ENCODE measurements at places on chromosomes 12 and 14.

DNA sequence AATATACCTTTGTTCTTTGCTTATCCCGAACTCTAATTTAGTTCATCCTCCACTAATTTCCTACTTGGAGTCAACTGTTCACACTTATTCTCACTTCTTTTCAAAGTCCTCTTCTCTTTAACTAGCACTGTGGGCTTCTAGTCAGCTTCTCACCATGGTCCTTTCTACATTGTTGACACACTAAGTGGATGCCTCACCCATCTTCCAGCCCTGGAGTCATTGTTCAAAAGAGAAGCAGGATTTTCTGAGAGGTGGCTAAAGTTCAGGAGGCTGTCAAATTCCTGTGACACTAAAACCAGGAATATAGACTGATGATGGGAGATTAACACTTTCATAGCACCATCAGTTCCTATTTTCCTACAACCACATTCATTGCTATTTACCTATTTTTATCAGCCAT lies 99.3 kb downstream of the PHLDA1 start:
- DNase-seq: no peak

GRCh38 chr12:120835304-120835612 lies 68.9 kb downstream of the SPPL3 start:
- no peak for DNase-seq

DNA sequence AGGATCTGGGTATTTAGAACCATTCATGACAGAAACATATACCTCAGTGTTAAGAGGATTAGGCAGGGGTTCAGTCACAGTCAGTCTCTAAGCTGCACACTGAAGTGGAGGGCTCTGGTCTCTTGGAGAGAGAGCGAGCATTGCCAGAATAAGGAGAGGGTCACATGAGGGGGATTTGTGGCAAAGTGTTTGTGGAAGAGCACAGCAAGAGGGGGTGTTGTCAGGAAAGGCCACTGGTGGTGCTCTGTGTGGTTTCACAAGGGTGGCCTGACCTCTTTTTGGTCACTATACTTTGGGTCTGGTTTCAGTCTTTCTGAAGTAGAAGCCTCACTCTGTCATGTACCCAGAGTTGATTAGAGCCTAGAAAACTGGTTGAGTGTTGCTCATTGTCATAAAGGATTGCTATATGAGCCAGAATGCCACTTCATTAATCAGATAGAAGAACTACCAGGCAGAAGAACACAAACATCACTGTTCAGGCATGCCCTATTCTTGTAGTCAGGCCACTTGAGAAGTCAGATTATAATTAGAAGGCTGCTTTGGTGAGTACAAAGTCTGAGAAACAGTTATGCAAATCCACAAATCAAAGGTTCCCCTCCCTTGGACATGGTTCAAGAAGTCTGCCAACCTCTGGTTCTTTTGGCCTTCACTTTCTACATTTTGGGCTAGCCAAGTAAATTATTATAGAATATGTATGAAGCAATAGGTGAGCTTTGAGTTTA lies 8.4 kb downstream of the TMEM19 start:
- DNase-seq: no peak

DNA sequence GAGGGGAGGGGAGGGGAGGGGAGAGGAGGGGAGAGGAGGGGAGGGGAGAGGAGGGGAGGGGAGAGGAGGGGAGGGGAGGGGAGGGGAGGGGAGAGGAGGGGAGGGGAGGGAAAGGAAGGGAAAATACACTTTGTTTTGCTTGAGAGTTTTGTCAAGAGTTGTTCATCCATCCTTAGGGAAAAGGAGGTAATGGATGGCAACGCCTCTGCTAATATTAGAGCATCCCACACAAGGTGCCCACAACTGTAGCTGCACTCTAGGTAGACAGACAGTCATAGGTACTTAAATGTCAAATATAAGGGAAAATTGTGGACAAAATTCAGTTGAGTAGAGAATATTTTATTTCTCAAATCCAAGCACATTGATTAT lies 2.5 kb upstream of the SSH1 start:
- no peak for DNase-seq

GRCh38 chr12:132622437-132623071 lies 4.0 kb downstream of the P2RX2 start:
- DNase-seq: peak; percentile 31

- no peak for DNase-seq
Measured at GRCh38 chr14:61277232-61277631, 3.9 kb downstream of the TMEM30B start.

GRCh38 chr14:68935761-68936214 lies 43.3 kb downstream of the ACTN1 start:
- DNase-seq: no peak

GRCh38 chr14:33404964-33405574 lies 466.4 kb downstream of the NPAS3 start:
- DNase-seq: no peak

GRCh38 chr12:108356835-108357806 lies 18.0 kb upstream of the CMKLR1 start:
- no peak for DNase-seq

DNA sequence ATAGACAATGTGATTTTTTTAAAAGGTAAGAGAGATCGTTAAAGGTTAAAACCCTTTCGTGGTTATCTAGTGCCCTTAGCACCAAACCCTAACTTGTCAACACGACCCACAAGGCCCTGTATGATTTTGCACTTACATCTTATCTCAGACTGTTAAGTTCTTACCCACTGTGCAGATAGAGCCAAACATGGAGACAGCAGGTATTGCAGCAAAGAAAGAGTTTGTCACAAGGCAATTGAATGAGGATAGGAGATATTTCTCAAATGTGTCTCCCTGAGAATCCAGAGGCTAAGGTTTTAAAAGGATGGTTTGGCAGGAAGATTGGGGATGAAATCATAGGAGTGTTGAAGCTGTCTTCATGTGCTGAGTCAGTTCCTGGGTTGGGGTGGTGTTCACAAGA lies 313.4 kb downstream of the AEBP2 start:
- no peak for DNase-seq

DNA sequence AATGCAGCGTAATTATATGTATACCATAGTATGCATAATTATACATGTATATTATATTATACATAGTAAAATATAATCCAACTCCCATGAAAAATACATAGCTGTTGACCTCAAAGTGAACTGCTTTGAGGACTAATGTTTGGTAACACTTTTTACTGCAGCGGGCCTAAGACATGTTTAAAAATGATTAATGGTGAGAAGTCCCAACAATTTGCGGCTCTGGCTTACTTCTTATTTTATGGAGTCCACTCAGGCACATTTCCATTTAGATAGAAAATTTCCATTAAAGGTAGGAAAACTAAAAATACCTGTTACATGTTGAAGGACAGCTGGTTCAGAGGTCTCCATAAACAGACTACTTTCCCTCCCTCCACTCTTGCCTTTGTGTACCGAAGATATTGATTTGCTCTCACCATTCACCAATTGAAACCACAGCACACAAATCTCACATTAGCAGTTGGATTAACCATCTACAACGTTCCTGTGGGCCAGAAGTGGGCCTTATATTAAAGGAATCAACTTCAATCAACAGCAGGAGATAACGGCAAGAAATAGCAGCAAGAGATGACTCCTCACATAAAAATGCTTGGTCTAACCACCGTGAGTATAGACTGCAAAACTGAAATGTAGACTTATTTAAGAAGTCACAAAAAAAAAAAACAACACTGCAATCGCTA lies 14.1 kb upstream of the NT5DC3 start:
- no peak for DNase-seq

GRCh38 chr14:50053935-50054334 lies 62.4 kb downstream of the VCPKMT start:
- DNase-seq: no peak

DNA sequence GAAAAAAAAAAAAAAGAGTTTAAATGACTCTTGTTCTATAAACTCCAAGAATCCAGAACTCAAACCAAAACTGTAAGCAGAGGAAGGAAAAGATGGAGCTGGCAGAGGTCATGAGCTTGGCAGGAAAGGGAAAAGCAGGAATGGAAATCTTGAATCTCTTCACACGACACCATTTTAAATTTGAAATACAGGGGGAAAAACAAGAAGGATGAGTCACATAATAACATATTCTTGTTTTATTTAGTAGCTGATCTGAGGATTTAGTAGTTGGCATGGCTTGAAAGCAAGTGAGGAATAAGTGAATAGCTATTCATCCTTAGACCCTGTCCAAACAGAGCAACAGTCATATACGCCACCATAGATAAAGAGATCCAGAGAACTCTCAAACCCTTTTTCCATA lies 35.0 kb downstream of the EPS8 start:
- DNase-seq: no peak

DNA sequence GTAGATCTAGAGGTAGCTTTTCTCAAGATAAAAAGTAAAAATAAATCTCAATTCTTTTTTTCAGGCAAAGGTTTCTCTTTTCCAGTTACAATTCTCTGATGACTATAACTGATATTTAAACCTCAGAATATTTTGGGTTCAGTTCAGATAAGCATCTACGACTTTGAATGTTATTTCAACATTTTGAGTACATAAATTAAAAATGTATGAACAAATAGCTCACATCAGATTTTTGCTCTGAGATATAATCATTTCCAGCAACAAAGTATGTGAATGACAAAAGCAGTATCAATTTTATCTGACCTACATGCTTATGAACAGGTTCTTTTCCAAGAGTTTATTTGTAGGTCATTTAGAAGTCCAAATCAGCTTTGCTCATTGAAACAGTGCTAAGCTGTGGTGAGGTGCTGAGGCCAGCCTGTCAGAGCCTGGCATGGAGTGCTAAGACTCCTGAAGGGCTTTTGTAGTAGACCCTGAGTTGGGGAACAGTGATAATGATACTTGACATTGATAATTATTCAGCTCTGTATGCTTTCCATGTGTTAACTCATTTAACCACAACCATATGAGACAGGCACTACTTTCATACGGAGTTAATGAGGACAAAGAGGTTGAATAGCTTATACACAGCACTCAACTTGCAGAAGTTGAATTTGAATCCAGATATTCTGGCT lies 205.0 kb upstream of the DCN start:
- no peak for DNase-seq

- no peak for DNase-seq
Measured at GRCh38 chr12:104106965-104107364, 31.0 kb downstream of the NFYB start.

GRCh38 chr14:93025055-93025454 lies 90.7 kb downstream of the ITPK1 start:
- no peak for DNase-seq

DNA sequence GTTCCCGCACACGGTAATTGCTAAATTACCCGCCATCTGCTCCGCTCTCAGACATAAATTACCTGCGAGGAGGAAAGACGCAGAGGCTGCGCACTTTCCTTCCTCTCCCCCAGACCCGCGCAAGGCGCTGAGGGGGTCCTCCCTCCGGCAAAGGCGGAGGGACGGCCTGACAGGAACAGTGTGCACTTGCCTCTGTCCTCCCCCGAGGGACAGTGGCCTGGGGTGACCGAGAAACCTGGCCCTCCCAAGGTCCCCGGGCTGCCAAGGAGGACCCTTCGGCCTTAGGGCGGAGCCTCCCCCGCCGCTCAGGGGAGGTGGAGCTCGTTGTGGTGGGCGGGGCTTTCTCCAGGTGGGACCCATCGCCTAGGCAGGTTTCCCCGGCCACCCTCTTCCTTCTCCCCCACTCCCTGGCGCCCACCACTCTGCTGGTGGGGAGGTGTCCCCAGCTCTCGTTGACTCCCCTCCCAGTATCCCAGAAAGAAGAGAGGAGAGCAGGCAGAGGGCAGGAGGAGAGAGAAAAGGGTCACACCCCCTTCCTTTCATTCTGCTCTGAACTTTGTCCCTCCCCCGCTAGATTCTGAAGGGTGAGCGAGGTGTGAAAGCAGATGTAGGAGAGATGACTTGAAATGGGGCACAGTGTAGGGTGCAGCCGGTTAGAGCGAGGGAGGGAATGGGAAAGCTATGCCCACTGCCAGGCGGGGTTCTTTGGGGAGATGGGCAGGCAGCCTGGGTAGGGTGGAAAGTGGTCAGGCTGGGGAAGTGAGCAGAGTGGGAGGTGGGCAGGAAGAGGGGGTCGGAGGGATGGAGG lies 11.4 kb upstream of the CALCOCO1 start:
- no peak for DNase-seq

DNA sequence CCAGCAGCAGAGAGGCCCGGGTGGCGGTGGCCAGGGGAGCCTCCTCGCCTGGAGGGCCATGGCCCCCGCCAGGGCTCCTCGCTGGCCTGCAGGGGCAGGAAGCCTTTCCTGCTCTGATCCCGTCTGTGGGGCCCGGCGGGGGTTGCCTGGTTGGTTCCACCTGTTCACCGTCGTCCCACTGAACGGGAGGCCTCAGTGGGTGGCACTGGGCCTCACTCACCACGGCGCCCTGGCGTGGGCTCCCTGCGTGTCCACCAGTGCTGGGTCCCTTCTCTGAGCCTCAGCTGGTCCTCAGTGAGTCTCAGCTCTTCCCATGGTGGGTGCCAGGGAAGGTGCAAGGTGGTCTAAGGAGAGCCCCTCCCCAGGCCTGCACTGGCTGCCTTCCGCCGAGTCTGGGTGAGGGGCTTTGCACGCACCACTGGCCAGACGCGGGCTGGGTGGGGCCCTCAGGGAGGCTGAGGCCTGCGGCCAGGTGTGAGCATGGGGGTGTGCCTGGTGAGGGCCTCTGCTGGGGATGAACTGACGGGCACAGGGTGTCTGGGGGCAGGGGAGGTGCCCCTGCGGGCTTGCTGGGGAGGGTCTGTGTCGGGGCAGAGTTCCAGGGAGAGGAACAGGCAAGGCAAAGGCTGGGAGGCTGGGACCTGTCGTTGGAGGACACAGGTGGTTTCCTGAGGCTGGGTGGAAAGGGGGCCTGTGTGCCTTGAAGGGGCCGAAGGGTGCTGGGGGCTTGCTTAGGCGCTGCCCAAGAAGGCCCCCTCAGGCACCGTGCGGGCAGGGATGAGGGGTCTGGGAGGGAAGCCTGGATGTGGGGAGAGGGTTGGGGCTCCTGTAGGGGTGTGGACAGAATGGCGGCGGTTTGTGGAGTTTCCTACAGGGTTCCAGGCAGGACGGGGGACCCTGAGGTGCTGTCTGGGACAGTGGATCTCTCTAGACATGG lies 339.8 kb downstream of the TMEM121 start:
- no peak for DNase-seq

GRCh38 chr14:44962334-44963043 lies 499 bp downstream of the TOGARAM1 start:
- DNase-seq: no peak

DNA sequence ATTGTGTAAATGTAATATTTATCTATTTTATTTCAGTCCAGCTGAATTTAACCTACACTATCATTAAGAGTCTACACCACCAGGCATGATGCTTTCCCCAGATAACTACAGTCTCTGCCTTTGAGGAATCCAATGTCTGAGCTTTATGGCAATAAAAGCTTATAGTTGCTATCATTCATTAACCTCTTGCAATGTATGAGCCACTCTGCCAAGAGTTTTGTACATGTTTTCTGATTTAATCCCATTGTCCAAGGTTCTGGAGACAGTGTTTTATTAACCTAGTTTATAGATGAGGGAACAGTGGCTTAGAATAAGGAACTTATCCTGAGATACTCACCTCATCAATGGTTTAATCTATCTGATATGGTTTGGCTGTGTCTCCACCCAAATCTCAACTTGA lies 17.1 kb upstream of the KITLG start:
- no peak for DNase-seq

- DNase-seq: no peak
Measured at GRCh38 chr12:29799591-29799990, 15.8 kb upstream of the TMTC1 start.

GRCh38 chr14:51018521-51018920 lies 74.2 kb upstream of the PYGL start:
- no peak for DNase-seq

Data from BJ (cell line).